T-helper 9 cell (primary cell): ENCODE measurements at places on chromosomes 7 and 10.
A peak's percentile ranks its signal among the peaks of the same experiment; 100 is the strongest.

DNA sequence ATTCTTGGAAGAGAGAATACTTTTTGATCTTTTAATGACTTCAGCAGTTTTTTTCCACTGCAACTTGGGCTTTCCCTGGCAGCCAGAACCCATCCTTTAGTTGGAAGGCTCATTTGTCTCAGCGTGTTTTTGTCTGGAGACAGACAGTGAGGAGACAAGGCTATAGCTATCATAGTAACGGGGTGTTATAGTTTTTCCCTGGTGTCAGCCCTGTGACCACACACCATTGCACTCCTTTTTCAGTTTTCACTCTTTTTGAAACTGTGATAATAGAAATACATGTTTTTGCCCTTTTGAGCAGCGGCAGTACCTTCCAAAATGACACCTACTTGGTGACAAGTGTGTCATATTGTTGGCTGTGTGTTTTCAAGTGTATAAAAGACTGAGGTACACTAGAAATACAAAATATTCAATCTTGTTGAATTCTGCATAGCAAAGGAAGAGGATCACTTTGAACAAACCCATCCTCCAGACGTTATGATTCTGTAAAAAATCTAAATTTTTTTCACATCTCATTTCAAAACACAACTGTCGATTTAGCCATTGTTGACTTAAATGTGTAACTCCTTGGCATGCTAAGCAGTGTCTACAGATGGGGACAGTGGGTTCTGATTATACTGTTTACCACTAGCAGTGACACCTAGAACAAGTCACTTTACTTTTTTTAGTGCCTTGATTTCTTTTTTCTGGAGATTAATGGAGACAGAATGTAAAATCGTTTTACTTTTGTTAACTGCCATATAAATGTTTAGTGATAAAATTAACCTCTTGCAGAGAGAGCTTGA is 130.1 kb downstream of the EXOC4 start:
- no peak for DNase-seq

- no peak for DNase-seq
These were observed 176.2 kb downstream of the WDR11 start for GRCh38 chr10:121027371-121027770.

GRCh38 chr10:77921395-77921794 is 5.2 kb downstream of the DLG5 start:
- DNase-seq, result no peak

DNA sequence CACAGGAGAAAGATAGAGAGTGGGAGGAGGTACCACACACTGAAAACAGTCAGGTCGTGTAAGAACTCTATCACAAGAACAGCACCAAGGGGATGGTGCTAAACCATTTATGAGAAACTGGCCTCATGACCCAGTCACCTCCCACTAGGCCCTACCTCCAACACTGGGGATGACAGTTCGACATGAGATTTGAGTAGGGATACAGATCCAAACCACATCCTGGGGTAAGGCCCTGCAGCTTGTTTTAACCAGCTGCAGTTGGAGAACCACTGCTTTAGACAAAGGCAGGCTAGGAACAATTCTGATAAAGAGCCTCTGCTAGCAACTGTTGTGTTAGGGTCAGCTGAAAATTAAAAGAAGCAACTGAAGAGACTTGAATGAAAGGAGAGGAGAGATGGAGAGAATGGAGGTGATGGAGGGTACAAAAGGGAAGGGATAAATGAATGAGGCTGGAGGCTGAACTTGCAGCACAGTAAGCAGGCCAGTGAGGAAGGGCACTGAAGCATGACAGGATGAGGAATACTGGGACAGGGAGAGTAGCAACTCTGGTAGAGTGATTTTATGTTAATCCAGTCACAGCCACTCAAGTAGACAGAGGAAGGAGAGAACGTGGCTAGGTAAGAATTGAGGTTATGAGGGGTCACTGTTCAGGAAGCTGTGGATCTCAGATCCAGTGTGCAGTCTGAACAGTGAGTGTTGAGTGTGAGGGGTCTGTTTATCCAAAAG is 23.6 kb downstream of the MEST start:
- DNase-seq, result no peak

DNA sequence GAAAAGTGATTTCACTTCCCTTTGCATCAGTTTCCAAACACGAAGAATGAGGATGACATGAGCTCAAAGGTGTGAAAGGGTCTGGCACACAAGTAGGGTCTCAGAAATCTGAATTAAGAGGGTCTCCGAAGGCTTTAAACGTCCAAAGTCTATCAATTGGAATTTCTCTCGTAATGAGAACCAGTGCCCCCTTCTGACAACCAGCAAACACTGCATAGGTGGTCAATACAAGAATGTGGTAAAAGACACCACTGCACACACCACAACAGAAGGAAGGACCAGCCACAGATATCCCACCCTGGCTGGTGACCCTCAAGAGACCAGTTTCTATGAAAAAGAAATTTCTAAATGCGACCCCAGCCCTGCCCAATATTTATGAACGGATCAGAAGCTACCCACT is 78.1 kb downstream of the CALN1 start:
- DNase-seq, result no peak

GRCh38 chr7:81075150-81075549 is 156.3 kb upstream of the SEMA3C start:
- DNase-seq, result no peak

DNA sequence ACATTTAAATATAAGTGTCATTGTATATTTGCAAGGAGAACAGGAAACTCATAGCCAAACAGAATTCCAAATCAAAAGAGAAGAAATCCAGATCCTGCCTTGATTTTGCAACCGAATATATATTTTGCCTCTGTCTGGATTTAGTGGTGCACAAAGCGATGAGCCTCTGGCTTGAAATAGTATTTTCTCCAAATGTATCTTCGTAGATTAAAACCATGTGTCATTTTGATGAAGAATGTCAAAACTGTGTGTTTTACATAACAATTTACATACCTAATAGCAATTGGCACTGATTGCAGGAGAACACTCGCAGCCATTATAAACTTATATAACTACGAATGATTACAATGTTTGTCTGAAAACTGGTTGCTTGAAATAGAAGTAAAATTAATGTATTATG is 156.4 kb downstream of the ARID5B start:
- no peak for DNase-seq

GRCh38 chr10:71860243-71861029 is 9.4 kb upstream of the PSAP start:
- no peak for DNase-seq

GRCh38 chr7:142300689-142301088 is 42.8 kb upstream of the PRSS58 start:
- DNase-seq, result no peak

DNA sequence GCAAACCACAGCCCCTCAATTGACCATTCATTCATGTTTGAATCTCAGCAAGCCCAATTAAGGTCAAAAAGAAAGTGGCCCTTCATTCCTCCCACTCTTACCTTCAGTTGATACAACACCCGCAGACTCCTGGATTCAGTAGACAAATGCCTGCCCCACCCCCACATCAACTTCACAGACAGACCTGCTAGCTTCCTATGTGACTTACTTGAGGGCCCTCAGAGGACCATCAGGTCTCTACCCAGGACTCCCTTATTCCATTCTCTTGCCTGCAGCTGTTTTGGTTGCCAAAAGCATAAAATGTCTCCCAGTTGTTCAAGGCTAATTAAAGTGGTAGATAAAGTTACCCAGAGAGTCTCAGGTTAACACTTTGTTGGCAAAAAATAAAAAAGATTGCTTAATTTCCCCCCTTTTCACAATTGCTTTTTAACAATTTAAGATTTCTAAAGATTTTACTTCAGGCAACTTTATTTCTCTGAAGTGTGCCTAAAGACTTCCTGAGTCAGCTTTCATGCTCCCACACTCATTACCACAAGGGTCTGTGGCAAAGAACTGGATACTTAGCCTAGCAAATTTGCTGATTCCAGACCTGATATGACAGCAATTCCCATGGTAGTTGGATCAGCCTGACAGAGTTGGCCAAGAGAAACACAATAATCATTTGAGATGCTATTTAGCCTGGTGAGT is 3.3 kb upstream of the MTERF1 start:
- DNase-seq, result no peak

GRCh38 chr10:484925-485661 is 204.4 kb downstream of the DIP2C start:
- DNase-seq, result no peak

DNA sequence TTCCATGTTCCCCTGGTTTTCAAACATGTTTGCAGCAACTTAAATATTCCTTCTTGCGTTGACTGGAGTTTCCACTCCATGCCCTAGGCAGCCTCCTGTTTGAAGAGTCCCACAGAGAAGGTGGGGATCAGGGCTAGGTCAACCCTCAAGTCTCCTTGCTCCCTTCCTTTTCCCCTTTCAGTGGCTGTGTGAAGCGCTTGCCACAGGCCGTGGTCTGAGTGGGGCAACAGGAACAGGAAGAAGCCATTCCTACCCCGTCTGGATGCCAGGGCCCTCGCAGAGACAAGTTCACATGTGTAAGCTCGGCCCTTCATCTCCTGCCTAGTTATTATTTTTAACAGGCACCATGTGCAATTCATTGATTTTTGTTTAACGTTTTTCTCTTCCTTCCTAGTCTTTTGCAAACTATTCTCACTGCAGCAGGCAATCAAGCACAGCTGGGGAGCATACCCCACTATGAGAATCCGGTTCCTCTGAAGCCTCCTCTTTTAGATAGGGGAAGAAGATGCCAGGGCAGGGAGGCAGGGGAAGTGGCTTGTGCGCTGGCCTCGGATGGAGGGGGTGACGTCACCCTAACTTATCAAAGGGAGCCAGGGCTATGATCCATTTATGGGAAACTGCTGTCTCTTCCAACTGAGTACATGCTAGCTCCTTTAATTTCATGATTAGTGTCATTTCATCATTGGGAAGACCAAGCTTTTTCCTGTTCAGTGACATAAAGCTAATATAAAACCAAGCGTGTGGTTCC is 64.2 kb downstream of the PRLHR start:
- DNase-seq, result no peak

GRCh38 chr10:91061608-91062007 is 140.7 kb upstream of the ANKRD1 start:
- no peak for DNase-seq

DNA sequence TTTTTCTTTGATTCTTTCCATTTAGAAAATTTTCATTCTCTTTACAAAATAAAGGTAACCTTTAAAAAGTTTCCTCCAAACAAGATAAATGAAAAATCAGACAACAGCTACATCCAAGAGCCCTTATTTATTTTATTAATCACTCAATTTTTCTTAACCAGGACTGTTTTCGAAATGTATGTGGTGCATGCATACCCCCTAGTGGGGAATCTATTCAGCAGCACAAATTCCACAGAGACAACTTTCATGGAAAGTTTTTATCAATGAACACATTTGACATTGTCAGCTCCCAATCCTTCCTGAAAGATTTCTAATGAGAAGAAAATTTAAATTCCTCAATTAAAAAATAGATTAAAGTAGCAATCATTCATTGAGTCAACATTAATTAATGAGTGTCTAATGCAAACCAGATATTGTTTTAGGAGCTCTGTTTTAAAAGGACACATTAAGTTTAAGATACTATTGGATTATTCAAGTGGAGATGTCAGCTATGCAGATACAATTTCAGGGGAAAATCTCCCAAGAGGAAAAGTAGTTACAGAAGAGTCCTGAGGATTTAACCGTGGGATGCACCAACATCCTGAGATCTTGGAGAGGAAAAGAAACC is 5.2 kb upstream of the HTR7 start:
- no peak for DNase-seq

DNA sequence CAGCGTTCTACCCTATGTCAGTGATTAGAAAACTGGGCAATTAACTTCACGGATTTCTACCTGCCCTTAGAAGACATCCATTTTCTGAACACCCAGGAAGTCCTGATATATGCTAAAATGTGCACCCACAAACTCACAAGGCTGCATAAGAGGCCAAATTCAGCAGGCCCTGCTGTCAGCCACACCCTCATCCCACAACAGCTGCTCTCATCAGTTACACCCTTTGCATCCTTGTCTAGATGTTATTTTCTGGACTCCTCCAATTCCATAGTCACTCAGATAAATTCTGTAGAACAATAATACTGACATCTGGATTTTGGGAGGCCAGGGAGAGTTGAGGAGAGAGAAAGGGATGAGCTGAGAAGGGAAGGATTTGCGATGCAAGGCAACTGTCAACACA is 208.9 kb downstream of the TAX1BP1 start:
- DNase-seq, result no peak

- peak; percentile 47 for DNase-seq
These were observed at the start of gene IKZF1 for GRCh38 chr7:50304129-50304910. Gene IKZF1 (plus strand): TSS chr7:50304716. CDS start chr7:50319062, 14,346 bp downstream.

DNA sequence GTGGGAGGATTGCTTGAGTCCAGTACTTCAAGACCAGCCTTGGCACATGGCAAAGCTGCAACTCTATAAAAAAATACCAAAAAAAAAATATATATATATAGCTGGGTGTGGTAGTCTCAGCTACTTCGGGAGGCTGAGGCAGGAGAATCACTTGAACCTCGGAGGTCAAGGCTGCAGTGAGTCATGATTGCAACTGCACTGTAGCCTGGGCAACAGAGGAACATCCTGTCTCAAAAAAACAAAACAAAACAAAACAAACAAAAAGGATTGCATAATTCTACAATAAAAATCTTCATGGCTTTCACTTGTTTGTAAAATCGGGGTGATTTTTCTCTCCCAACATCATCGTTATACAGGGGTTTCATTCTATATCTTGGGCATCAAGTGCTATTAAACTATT is 35.1 kb downstream of the GUSB start:
- DNase-seq, result no peak

GRCh38 chr7:26443006-26443405 is 151.3 kb downstream of the SNX10 start:
- DNase-seq, result no peak

- no peak for DNase-seq
These were observed 97.2 kb downstream of the SLC25A13 start for GRCh38 chr7:96224685-96225084.

- no peak for DNase-seq
These were observed 22.5 kb downstream of the RBM20 start for GRCh38 chr10:110666673-110667072.

DNA sequence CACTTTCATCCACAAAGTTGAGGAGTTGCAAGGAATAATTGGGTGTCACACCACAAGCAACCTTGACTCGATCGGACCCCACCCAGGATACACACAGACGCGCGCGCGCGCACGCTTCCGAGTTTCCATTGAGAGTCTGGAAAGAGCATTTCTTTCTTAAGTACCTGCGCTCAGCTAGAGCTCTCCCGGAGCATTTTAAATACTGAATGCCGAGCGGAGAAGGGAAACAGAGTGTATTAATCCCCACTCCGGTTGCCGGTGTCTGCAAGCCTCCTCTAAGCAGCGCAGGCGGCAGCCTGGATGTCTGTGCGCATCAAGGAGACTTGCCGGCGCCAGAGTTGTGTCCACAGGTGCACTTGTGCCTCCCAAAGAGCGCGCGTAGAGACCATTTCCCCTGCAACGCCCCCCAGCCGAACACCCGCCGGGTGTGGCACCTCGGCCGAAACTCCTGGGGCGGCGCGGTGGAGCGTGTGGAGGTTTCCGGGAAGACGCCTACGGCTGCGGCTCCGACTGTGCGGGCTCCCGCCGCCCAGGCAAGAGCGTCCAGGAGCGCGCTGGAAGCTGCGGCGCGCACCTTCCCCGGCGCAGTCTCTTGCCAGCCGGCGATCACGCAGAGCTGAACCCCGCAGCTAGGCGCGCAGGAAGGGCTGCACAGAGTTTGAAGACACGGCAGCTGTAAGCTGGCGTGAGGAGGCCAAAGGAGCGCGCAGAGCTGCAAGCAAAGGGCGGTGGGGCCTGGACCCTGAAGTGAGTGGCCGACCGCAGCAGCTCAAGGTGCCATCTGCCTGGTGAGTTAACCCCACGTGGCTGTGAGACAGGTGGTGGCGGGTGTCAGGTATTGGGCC is 1.1 kb upstream of the FEZF1 start:
- DNase-seq, result no peak
